Stimulated activated CD4-positive, alpha-beta T cell treated with anti-CD3 and anti-CD28 coated beads, Interleukin-4, amount 100 ng/mL, for 4 hours (primary cell): ENCODE measurements at places on chromosomes 6 and 20.

- peak; percentile 50 for DNase-seq
Observed at GRCh38 chr6:137641474-137642077, 147.4 kb upstream of the OLIG3 start.

DNA sequence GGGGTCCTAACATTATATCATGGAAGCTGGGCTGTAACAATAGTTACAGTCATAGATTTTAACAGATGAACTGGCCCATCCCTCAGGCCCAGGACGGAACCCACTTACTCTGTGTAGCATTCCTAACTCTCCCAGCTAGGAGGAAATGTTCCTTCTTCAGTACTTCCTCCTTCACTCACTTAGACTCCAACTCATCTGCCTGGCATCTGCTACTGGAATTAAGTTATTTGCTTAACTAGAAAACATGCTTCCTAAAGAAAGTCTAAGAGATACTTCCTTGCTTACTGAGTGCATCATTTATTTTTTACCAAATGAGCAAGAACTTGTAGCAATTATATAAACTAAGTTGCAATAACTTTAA lies 20.5 kb downstream of the GCLC start:
- DNase-seq, result no peak

- no peak for DNase-seq
Observed at GRCh38 chr6:136338486-136338885, 48.8 kb upstream of the BCLAF1 start.

GRCh38 chr20:2967841-2968240 lies 75.6 kb upstream of the GNRH2 start:
- DNase-seq, result no peak

GRCh38 chr20:5870568-5870981 lies 79.8 kb downstream of the TRMT6 start:
- no peak for DNase-seq

DNA sequence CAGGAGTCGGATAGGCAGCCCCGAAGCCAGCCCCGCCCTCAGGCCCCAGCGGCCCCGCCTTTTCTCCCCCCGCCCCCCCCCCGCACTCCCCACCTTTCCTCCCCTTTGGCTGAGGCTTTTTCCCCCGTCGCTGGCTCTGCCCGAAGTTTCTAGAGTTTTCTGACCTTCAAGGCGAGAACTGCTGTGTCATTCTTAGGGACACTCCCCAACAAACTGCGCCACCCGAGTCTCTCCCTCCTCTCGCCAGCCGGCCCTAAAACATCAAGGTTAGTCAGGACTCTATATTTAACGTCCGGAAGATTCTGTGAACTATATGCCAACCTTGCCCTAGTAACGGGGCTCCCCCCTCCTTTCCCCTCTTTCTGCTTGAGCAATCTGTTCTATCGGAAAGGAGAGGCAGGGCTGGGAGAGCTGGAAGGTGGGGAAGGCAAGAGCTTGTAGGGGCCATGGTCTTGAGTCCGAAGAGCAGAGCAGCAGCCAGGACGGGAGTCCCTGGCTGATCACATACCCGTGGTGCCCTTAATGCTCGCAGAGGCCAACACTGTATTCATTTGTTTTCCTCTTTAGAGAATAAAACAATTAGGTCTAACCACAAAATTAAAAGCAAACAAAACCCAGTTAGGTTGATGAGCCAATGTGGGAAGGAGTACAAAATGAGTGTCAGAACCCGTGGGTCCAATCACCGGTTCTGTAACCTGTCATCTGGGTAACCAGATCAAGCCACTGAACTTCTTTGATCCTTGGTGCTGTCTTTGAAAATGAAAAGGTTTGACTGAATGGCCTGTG lies 5.3 kb upstream of the HSPA1B start:
- DNase-seq, result peak; percentile 62

GRCh38 chr20:40339661-40340449 lies 349.2 kb downstream of the MAFB start:
- DNase-seq, result no peak

- no peak for DNase-seq
Observed at GRCh38 chr6:49121970-49122369, 341.1 kb downstream of the MMUT start.

- DNase-seq, result no peak
Observed at GRCh38 chr20:1291191-1291741, 25.2 kb downstream of the SNPH start.

DNA sequence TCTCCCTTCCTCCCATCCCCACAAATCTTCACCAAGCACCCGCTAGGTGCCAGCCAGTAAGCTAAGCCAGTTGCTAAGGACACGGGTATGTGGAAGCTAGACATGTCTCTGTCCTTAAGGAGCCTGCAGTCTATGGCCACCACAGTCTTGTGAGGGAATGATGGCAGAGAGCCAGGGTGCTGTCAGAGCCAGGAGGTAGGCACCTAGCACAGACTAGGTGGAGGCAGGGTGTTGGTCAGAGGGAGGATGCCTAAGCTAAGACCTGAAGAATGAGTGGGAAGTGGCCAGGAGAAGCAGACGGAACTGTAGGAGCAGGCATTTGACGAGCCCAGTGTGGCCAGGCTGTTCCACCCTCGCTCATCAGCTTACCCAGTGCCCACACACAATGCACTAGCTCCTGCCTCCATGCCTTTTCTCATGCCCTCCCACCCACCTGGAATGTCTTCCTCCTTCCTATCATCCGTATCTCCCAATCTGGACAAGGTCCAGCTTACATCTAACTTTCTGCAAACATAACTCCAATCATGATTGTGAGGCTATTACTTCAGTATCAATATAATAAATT lies 125.6 kb downstream of the FOXC1 start:
- no peak for DNase-seq

DNA sequence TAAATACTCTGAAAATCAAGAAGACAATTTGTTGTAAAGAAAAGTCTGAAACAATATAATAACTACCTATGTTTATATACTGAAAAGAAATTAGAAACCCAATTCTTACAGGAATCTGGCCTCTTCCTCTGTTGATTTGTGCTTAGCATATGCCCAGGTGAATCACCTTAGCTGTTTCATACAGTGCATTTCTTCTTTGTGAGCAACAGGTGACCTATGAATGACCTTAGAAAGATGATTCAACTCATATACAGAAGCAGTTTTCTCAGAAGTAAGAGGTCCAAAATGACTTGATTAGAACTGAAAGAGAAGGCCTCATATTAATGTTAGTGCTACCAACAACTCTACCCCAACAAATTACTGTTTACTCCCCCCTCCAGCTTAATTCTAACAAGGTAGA lies 419.5 kb upstream of the ID4 start:
- DNase-seq, result no peak

DNA sequence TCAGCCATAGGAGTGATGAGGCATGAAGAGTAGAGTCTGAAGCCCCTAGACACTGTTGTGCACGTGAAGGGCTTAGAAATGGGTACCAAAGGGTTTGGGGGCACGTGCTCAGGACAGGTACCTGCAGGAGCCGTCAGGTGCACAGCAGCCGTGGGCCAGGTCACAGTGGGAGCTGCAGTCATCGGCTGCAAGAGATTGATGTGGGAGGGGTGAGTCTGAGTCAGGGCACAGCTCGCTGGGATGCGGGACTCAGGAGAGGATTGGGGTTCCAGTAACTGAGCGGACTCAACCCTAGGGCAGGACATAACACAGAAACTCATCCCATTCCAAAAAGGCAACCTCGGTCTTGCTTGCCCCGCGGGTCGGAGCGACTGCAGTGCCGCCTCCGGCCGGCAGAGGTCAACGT lies 1.1 kb downstream of the DLK2 start:
- DNase-seq, result peak; percentile 71

GRCh38 chr6:116008470-116009243 lies 52.0 kb downstream of the FRK start:
- DNase-seq, result no peak

DNA sequence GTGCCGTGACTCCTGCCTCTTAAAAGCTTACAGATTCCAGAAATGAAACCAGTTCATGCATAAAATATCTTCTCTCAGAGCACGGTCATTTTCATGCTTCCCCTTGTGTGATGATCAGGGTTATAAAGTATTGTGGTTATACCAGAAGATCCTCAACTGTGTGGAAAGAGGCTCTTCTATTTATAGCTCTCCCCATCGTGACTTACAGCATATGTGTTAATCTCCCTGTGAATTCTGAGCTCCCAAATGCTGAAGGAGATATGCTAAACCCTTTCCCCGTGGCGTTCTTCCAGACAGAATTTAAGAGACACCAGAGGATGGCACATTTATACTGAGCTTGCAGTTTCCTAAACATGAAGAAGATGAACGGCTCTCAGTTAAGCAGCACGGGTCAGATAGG lies 158.8 kb downstream of the CDH26 start:
- no peak for DNase-seq

DNA sequence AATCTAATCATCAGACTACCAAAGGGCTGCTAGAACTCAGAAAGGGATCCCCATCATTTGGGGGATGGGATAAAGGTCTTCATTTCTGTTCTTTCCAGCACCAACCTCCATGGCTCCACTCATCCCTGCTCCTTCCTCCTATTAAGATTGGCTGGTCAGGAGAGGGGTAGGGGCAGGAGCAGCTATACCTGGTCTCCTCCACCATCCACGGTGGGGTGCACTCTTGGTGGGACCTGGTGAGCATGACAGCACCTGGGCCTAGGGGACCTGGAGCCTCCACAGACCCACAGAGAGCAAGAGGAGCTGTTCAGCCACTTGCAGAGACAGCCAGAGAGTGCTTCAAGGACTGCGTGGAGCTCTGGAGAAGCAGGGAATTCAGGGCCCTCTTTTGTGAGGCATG lies 6.1 kb upstream of the ULBP2 start:
- DNase-seq, result no peak

- no peak for DNase-seq
Observed at GRCh38 chr6:110359556-110359955, 1.4 kb upstream of the METTL24 start.

- no peak for DNase-seq
Observed at GRCh38 chr6:11198663-11199603, 33.5 kb downstream of the NEDD9 start.

GRCh38 chr6:33634946-33635345 lies 13.8 kb downstream of the ITPR3 start:
- no peak for DNase-seq

DNA sequence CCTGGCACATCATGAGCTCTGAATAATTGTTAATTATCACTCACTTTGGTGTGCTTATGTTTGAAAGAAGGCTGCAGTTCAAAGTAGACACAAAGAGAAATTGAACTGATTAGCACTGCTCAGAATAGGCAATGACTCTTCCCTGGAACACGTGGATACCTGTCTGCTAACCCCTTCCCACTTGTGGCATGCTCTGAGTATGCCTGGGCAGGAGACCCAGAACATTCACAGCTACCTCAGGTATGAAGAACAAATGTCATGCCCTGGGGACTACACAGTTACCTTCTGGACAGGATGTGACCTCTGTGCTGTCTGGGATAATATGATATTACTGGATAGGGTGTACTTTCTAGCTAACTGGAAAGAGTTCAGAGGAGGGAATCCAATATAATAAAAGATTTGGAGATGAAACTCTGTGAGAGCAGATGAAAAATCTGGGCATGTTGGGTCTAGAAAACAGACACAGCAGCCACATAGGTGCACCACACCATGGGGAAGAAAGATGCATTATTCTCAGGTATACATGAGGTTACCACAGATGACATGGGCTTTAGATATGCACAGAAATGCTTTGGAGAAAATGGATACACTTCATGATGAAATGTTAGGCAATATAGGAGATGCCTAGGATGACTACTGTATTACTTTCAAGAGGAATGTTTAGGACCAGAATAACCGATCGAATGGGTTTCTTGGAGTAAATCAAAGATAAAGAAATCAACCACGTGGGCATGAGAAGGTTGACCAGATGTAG lies 324.2 kb upstream of the PREP start:
- no peak for DNase-seq

DNA sequence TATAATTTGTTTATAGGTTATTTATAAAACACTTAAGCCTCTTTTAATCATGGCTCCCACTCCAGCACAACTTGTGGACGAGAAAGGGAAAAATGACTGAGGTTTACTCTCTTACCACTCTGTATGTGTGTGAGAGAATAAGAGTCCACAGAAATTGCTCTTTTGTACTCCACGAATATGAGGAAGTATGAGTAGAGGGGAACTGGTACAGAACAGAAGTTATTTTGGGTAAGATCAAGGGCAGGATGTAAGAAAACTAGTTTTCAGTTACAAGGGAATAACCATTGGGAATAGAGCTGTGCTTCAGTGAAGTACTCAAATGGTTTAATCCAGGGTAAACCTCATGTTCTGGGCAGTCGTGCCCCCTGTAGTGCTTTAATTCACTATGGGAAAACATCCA lies 72.6 kb downstream of the REV3L start:
- DNase-seq, result no peak
